COR-L47 (cell line): ENCODE measurements at places on chromosomes 12 and 14.

DNA sequence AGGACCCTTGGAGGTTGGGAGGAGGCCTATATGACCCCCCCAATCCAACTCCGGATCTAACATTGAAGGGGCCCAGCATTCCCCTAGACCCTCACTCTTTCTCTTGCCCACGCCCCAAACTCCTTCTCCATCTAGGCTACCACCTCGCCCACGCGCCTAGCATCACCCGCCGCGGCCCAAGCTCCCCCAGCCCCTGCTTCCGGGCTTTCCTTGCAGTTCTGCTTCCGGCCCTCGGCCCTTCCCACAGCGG, 445 bp downstream of the CERS5 start:
- no peak for DNase-seq

- no peak for DNase-seq
Observed at GRCh38 chr12:103858953-103859601, 18.0 kb upstream of the NT5DC3 start.

- no peak for DNase-seq
Observed at GRCh38 chr12:95083471-95083870, 10.1 kb upstream of the NR2C1 start.

DNA sequence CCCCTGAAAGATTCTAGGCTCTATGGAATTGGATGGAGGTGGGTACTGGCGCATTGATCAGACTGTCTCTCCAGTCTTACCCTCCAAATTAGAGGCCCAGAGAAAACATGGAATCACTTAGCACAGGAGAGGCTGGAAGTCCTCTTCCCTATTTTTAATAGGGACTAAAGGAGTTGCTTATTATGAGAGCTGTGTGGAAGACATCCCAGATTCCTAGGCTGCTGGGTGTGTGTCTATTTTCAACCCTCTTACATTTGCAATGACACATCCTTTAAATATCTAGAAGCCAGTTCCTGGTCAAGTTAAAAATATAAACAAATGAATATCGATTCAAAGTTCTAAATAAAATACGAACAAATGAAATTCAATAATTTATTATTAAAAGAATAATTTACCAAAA, 58.3 kb upstream of the ARID2 start:
- no peak for DNase-seq

DNA sequence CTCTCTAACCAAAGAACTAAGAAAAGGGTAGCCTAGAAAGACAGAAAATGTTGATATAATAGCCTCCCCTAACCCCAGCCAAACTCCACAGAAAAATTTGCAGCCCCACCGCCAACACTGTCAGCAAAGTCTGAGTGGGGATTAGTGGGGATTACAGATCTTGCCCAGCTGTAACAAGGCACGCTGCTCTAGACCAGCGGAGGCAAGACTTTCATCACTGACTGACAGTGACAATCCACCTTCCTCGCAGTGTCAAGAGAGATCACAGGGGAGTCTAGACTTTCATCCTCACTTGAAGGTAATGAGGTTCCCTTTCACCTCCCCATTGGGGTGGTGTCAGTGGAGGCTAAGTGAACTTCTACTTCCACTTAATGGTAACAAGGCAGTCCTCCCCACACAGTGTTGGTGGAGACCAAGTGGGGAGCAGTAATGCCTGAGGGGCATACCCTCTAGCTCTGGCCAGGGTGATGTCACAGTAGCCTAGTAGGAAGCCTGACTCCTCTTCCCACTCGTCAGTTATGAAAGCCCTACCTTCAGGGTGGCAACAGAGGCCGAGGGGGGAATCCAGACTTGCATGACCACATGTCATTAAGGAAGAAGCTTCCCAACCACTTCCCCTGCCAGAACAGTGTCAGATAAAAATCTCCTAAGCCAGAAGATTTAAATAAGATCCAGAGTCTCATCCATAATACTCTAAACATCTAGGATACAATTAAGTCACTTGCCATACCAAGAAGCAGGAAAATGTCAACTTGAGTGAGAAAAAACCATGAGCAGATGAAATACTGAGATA, 91.7 kb upstream of the RASSF8 start:
- no peak for DNase-seq

DNA sequence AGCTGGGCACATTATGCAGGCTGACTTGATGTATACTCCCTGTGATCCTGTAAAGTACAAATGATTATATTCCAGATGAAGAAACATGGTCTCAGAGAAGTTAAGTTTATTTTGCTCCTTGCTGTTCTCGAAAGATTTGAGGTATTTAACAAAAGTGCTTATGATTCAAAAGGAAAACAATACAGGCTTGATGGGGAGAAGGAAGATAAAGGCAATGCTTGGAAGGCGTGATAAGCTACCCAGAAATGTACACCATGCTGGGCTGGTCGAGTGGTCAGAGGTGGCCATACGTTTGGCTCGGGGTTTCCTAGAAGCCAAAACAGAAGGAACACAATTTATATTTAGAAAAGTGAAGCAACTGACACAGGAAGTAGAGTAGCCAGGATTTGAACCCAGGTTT, 201.0 kb downstream of the KTN1 start:
- DNase-seq: no peak

GRCh38 chr12:127830065-127830460, 436.9 kb upstream of the TMEM132C start:
- no peak for DNase-seq

DNA sequence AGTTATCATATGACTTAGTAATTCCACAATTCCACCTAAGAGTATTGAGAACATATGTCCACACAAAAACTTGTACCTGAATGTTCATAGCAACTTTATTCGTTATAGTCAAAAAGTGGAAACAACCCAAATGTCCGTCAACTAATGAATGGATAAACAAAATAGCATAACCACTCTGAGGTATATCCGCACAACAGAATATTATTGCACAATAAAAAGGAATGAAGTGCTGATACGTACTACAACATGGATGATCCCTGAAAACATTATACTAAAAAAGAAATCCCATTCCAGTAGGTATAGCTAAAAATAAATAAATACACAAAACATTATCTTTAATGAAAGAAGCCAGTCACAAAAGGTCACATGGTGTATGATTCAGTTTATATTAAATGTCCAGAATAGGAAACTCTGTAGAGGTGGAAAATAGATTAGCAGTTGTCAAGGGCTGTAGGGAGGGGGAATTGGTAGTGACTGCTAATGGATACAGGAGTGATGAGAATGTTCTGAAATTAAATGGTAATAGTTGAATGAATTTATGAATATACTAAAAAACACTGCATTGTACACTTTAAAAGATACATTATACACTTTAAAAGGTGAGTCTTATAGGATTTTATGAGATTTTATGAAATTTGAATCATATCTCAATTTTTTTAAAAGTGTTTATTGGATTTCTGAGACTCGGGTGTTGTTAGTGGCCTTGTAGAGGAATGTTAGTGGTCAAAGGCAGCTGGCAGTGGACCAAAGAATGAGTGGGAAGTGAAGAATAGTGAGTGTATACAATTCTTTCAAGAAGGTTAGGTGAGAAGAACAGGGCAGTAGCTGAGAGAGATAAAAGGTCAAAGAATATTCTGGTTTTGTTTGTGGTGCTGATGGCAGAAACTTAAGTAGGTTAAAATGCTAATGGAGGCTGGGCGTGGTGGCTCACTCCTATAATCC, 36.3 kb upstream of the BAZ1A start:
- DNase-seq: no peak

DNA sequence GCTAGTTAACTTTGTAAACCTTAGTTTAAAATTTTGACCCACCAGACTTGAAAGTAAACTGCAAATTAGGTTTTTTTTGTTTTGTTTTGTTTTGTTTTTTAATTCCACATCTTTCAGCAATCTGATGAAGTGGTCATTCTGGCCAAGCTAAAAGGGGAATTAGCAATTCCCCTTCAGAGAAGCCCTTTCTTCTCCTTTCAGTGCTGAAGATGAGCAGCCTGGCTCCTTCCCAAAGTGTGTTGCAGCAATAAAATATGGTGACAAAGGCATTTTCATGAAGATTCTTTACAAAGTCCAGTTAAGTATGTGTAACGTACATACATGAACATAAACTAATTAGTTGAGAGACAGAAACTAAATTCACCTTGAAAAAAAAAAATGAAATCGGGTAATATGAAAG, 380.1 kb downstream of the NOVA1 start:
- DNase-seq: no peak

DNA sequence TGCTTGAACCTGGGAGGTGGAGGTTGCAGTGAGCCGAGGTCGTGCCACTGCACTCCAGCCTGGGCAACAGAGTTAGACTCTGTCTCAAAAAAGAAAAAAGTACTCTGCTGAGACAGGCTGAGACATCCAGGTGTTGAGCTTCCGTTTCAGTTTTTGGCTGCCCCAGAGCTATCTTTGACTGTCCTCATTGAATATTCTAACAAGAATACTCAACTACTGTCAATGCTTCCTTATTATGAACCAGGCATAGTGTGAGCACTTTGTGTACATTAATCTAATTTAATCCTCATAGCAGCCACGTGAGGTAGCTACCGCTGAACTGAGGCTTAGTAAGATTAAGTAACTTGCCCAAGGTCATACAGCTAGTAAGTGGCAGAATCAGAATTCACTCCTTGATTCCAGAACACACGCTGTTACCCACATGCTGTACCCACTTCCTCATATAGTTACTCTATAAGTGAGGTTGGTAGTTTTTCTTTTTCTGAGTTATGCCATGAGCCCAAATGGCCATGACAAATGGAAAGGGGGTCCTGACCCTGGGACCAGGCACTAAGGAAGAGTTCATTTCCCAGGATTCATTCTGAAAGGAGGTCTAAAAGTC, 11.3 kb downstream of the ALDH1L2 start:
- no peak for DNase-seq

DNA sequence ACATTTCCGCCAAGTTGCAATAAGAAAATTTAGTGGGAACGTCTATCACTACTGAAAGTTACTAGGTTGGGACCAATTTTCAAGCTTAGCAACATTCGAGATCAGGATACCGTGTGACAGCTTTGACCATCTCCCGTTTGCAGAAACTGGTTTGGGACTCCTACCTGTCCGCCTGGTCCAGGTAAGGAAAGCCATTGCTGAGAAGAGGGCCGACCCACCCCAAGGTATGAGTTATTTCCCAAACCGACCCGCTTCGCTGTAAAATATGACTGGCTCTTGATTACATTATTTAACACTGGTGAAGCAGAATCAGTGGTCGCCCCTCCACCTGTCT, 271 bp downstream of the DNAI7 start:
- DNase-seq: no peak
